ENCODE measurements at places on chromosomes 13 and 19.

DNA sequence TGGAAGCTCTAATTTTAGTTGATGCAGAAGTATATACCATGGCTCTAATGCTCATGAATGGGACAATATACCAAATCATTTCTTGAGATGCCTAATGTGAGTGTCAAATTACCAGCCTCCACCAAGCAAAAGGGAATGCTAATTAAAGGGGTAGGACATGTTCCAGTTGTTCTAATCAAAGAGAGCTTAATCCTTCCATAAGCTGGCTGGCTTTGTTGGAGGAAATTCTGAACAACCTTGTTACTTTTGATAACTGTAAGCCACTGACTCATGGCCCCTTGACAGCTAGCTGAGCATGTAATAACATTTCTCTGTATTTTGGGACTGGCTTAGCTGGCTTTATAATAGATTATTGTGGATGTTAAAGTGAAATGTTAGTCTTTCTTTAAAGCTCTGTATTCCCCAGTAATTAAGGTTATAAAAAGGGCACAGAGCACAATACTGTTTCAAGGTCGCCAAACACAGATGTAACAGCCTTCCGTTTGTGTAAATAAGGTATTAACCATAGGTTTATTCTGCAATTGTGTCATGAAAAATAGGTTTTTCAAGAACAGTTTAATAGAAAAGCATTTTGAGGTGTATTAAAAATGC, 1194.0 kb downstream of the PCDH9 start:
- no peak for DNase-seq

GRCh38 chr19:19061506-19061905, 2.3 kb upstream of the SLC25A42 start:
- no peak for DNase-seq

GRCh38 chr13:113979791-113980471, 6.1 kb upstream of the C13orf46 start:
- DNase-seq: no peak

DNA sequence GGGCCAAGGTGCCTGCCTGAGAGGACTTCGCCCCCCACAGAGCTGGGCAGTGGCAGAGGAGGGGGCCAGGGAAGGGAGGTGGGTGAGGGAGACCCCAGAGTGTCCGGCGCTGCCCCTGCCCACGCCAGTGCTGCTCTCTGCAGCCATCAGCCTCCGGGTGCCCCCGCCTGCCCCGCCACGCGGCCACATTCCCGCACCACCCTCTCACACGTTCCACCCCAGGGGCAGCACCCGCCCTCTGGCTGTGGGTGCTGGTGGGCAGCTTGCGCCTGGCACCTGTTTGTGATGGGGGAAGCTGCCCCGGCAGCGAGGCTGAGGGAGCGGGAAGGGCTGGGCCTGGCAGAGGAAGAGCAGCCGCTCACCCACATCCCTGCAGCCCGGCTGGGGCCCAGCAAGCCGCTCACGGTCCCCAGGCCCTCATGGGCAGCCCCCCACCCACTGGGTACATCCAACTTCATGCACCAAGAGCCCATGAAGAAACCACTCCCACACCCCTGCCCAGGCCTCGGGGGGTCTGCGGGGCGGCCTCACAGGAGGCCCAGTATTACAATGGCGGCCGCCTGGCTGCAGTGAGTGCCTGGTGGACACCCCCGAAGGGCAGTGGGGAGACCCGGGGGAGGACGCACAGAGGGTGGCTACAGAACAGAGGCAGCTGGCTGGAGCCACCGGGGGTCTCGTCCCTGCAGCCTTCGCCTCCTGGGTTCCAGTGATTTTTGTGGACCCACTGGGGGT, 14.0 kb downstream of the SBNO2 start:
- DNase-seq: no peak

- DNase-seq: peak; percentile 14
Observed at GRCh38 chr13:99859178-99860177, 112.1 kb downstream of the ZIC5 start.

GRCh38 chr19:33447336-33448158, 74.0 kb downstream of the CEBPG start:
- DNase-seq: no peak

DNA sequence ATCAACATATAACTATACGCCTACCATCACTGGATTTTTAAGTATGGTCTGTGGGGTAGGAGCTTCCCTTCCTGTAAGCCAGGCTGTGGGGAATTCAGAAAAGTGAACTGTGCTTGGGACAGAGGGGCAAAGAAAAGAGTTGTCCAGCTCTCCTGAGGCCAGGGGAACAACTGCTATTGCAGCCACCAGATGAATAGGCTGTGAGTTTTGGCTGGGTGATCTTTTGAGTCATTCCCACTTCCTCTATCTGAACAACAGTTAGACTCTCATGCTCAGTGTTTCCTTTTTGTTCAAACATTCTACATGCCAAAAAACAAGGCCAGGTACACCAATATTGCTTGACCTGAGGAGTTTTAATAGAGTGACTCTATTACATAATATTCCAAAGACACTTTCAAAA, 426.2 kb upstream of the DACH1 start:
- DNase-seq: no peak

- no peak for DNase-seq
Observed at GRCh38 chr19:56097306-56097705, 23.8 kb downstream of the ZNF787 start.

DNA sequence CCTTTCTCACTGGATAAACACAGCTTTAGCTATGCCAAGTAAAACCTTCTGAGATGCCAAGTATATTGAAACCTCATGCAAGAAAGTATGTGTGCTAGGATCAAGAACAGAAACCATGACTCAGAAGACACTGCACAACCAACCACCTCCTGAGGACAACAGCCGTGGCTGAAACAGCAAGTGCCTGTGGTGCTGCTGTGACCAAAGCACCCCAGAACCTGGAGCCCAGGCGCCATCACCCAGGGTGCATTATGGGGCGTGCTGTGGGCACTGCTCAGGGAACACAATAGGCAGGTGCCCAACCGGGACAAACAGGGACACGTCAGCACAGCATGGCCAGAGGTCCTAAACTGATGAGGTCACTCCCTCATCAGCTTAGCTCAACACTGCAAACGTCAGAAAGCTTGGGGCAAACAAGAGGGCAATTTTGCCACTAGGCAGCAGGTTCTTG, 101.3 kb upstream of the SLC15A1 start:
- no peak for DNase-seq

DNA sequence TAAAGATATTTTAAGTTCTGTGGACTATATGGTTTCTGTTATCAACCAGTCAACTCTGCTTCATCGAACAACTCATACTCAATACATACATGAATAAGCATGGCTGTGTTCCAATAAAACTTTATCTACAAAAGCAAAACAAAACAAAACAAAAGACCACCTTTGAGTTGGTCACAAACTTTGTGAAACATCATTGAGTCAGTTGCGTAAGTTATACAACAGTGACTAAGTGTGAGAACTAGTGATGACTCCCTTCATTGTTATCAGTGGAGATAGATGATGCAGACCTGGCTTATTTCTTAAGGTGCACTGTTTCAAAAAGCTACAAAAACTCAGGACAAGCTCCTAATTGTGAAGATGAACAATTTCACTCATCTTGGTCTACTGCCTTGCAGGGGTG, 14.5 kb upstream of the KLK4 start:
- DNase-seq: no peak
